ENCODE measurements at places on chromosomes 4 and X.

GRCh38 chr4:175103403-175103802, 185.2 kb downstream of the ADAM29 start:
- DNase-seq, result no peak

GRCh38 chr4:76226418-76226817, 12.8 kb upstream of the SCARB2 start:
- no peak for DNase-seq

- no peak for DNase-seq
Measured at GRCh38 chr4:138757432-138757831, 258.1 kb upstream of the NOCT start.

DNA sequence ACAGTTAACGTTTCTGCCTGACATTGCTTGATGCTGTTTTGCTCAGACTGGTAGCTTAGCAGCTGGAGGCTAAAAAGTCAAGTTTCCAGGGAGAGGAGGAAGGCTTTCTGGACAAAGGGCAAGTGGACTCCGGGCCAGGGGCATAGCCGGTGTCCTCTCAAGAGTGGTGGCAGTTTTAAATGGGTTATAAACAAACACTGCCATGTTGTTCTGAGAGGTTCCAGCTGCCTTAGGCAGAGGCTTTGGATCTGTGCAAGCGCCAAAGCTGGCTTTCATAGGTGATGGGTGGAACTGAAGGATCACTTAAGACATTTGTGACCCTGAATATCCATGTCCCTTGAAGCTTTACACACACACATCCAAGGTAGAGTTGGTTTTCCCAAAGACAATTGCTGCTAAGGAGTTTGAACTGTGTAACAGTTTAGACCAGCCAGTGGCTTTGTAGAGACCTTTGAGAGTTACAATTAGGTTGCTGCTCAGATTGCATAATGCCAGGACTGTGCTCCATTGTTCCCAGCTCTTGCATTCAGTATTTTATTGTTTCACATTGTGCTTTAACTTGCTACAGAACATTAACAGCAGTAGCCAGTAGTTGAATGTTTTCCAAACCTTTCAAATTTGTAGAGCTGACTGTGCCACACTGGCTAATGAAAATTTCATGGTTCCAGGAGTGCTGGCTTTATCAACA, 54.1 kb upstream of the AP1S2 start:
- no peak for DNase-seq

DNA sequence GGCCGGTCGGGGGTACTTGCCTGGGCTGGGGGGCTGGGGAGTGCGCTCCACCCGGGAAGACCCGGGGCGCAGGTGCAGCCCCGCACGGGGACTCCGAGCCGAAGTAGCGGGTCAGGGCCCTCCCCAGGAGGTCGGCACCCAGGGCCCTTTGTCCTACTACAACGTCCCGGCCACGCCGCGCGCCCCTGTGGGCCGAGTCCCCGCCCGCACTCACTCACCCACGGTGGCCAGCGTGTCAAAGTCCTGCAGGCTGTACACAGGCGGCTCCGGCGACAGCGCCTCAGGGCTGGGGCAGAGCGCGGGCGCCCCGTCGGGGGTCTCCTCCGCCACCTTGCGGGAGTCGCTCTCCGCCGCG, 602 bp downstream of the PRKX start:
- no peak for DNase-seq

DNA sequence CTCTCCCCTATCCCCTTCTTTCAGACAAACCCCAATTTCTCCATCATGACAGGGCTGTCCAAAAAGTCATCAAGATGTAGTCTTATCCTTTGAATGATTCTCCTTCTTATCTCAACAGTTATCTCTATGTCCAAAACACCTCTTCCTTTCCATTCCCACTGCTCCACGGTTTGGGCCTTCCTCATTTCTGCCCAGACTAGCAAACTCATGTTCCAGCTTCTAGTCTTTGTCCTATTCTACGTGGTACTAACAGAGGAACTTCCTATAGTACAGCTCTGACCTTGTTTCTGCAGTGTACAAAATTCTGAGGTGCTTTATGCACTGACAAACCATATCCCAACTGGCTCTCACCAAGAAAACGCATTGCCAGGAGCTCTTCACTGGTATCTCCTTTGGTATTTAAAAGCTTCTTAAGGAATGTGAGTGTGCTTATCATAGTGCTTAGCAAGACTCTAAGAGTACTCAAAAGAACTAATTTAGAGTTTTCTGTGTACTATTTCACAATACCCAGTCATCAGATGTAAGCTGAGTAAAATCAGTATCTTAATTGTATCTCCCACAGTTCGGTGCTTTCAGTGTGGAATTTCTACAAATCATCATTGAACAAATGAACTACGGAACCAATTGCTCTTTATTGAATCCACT, 65.5 kb downstream of the MAML3 start:
- no peak for DNase-seq

DNA sequence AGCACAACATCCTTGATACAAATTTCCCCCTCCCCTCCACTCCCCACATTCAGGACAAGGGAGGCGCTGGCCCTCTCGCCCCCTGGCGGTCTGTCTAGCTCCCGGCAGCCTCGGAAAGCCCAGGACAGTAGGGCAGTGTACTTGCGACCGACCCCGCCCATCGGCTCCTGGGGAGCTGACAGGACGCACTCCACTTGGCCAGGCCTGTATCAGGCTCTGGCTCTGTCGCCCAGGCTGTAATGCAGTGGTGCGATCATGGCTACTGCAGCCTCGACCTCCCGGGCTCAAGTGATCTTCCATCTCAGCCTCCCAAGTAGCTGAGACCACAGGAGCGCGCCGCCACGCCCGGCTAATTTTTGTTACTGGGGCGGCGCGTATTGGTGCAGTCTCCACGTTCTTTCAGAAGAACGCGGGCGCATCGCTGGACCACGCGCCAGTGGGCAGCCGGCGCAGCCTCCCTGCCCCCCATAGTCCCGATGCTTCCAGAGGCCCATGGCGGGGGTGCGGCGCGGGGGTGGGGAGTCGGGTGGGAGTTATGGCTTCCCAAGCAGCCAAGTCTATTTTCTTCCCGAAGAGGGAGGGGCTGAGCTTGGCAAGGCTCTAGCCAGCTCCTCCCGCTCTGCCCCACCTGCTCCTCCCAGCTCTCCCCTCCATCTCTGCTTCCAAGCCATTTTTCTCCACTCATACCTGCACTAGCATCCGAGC, 7.8 kb upstream of the AKAP14 start:
- peak; percentile 70 for DNase-seq

DNA sequence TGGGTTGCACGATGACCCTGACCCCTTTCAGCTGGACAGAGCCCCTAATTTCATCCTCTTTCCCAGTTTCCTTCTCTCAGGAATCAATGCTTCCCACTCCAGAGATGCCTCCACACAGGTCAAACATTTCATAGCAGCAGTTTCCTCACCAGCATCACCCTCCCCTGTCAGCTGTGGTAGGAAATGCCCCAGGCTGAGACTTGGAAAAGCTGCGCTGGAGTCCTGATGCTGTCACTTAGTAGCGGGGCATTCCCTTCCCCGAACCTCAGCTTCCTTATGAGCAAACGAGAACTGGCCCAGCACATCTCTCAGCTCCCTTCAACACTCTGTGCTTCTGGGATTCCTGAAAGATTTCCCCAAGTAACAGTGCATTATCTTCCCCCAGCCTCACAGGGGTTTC, 2.7 kb downstream of the GJB1 start:
- no peak for DNase-seq

Measured in GM12865 (cell line).